ENCODE measurements at places on chromosomes 2 and 18. TPM values are rescaled to one million over a fixed set of nuclear protein-coding genes. Genes with fewer than 3 reads are reported as not detected.

DNA sequence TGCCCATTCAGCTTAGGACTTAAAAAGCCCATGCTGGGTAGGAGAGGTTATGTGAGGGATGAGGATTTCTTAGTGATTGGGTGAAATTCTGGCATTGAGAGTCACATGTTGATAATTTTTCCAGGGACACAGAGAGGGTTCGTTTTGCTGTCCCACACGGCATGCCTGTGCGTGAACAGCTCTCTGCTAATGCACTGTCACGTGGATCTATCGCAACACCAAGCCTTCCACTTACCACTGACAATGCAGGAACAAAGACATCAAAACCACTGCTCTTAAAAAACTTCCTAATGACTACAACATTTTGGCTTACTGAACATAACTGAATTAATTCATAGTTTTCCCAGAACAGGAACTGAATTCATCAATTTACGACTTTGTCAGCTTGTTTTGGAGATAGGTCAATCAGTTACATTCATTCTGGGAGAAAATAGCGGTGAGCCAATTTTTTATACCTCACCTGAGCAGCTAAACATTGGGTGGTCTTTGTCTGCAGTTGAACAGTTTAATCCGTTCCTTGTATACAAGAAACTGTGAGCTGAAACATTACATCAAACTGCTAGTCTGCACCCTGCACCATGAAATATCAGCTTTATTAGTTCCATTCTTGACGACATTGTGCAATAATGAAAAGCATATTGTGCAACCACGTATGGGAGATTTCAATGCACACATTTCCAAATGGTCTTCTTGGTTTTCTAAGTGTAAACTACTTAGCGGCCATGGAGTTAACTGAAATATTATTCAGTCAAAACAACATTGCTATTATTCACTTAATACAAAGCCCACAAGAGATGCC lies 127.1 kb downstream of the LPIN1 start:
- no peaks in the 10 kb centered on the region for H3K27me3 ChIP-seq
- H3K27ac ChIP-seq, result no peak overlapping the region
- DNase-seq, result peak; percentile 74
- peaks cover 18% of the 10 kb centered on the region for H3K4me1 ChIP-seq
- H3K36me3 ChIP-seq, result no peaks in the 10 kb centered on the region
- H3K4me3 ChIP-seq, result no peak overlapping the region

DNA sequence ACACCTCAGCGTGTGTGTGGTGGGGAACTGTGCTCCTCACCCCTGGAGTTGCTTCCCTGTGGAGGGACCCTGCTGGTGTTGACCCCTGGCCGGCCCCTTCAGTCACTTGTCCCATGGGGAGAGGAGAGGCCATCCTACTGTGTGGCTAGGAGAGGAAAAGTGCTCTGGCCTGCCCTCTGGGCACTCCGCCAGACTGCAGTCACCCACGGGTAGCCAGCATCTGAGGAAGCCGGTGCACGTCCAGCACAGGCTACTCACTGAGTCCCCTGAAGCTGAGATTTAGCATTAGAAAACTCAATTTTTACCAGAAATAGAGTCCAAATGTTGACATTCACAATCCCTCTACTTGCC lies 211.5 kb upstream of the RAB6C start:
- no peaks in the 10 kb centered on the region for H3K27me3 ChIP-seq
- DNase-seq, result no peak
- H3K27ac ChIP-seq, result no peak overlapping the region
- no peaks in the 10 kb centered on the region for H3K36me3 ChIP-seq
- no peaks in the 10 kb centered on the region for H3K4me1 ChIP-seq

GRCh38 chr2:26245810-26246209 lies 1.1 kb downstream of the HADHB start:
- H3K4me3 ChIP-seq, result peak overlapping the region; percentile 97
- peaks cover 12% of the 10 kb centered on the region for H3K4me1 ChIP-seq
- H3K36me3 ChIP-seq, result peaks cover 19% of the 10 kb centered on the region
- peak overlapping the region; percentile 99 for H3K27ac ChIP-seq
- peak; percentile 43 for DNase-seq

DNA sequence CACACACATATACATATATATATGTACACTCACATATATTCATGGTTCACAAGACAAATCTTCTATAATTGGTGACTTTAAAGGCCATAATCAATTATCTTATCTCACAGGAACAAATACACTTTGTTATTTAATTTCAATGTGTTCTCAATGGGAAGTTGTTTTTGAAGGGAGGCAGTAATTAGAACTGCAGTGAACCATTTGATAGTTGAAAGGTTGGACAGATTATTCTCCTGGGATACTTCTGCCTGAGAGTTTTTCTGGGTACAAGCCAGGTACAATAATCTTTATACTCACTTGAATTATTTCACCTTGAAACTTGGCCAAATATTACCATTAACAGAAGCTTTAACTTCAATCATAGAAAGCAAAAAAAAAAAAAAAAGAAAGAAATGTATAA lies 546.6 kb upstream of the LRRTM4 start:
- no peaks in the 10 kb centered on the region for H3K4me1 ChIP-seq
- H3K36me3 ChIP-seq, result no peaks in the 10 kb centered on the region
- no peak for DNase-seq
- H3K27me3 ChIP-seq, result no peaks in the 10 kb centered on the region
- no peak overlapping the region for H3K4me3 ChIP-seq

DNA sequence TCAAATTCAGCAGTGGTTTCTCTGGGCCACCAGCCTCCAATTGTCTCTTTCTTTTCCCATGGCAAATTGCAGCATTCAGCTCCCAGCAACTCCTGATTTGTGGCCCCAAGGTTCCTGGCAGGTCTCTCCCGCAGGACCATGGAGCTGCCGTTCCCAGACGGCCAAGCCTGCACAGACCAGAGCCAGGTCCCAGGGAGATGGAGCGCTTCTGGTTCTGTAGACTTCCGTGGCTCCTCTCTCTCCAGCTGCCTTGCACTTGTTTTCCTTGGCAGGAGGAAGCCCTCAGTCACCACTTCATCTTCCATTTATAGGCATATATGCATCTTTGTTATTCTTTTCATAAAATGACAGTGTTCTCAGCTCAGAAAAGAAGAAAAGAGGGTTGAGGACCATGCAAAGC lies 21.7 kb downstream of the TNP1 start:
- DNase-seq, result no peak
- no peak overlapping the region for H3K4me3 ChIP-seq
- H3K36me3 ChIP-seq, result no peaks in the 10 kb centered on the region
- H3K27me3 ChIP-seq, result peaks cover 46% of the 10 kb centered on the region
- H3K4me1 ChIP-seq, result no peaks in the 10 kb centered on the region

The DTNA gene
- total RNA-seq, result not detected

GRCh38 chr2:163364736-163365135 lies 371.1 kb downstream of the FIGN start:
- H3K36me3 ChIP-seq, result no peaks in the 10 kb centered on the region
- no peak overlapping the region for H3K27ac ChIP-seq
- no peaks in the 10 kb centered on the region for H3K4me1 ChIP-seq
- no peaks in the 10 kb centered on the region for H3K27me3 ChIP-seq

DNA sequence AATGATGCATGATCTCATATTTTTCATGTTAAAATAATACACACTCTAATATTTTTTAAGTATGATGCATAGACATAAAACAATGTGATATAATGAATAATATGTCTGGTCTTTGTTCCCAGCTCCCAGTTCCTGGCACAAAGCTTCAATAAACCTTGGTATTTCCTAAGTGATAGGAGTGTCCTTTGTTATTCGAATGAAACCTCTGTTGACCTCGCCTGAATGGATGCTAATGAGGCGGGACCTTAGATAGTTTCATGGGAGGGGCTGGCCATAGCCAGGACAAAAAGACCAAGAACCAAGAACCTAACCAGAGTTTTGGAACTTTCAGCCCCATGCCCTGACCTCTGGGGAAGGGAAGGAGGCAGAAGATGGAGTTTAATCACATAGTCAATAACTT lies 257.7 kb upstream of the COPS8 start:
- no peak overlapping the region for H3K4me3 ChIP-seq
- H3K36me3 ChIP-seq, result peaks cover 4% of the 10 kb centered on the region
- DNase-seq, result no peak
- H3K27me3 ChIP-seq, result no peaks in the 10 kb centered on the region

DNA sequence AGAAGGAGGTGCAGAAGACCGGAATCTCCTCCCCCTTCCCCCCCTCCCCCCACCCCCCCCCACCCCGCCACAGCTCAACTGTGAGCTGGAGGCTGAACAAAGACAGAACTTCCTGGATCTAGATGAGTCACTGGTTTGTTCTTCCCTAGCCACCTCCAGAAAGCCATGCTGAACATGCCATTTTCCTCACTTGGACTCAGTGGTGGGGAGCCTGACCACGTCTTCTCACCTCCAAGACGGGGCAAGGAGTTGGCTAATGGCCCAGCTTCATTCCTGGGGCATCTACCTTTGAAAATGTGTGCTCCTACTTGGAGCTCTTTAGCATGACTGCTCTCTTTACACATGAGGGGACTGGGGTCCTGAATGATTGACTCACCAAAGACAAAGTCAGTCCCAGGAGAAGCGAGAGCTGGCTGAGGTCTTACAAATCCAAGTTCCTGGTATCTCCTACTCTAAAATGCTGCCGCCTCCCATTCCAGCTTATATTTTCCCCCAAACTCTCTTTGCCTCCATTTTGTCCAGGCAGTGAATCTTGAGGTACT lies 22.6 kb upstream of the FZD5 start:
- H3K27me3 ChIP-seq, result no peaks in the 10 kb centered on the region
- peak overlapping the region; percentile 75 for H3K27ac ChIP-seq
- peaks cover 4% of the 10 kb centered on the region for H3K4me1 ChIP-seq
- peak; percentile 77 for DNase-seq
- no peak overlapping the region for H3K4me3 ChIP-seq
- H3K36me3 ChIP-seq, result no peaks in the 10 kb centered on the region

DNA sequence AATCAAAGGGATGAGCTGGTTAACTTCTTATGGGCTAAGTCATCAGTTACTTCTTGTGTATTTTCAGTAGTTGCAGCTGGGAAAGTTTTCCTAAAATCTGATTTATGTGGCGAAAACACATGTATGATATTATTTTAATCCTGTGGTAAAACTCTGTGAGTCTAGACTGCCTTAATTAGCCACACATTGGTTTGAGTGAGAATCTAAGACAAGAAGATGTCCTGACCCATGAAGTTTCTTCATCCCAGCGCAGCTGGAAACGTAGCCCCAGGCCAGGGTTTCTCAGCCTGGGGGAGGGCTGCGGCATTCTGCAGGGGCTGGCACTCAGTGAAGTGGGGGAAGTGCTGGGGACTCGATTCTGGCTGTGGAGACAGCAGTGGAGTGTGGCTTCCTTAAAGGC lies 44.7 kb upstream of the INHBB start:
- no peak overlapping the region for H3K4me3 ChIP-seq
- DNase-seq, result no peak
- no peaks in the 10 kb centered on the region for H3K4me1 ChIP-seq
- peaks cover 40% of the 10 kb centered on the region for H3K36me3 ChIP-seq
- no peaks in the 10 kb centered on the region for H3K27me3 ChIP-seq
- no peak overlapping the region for H3K27ac ChIP-seq

- H3K4me3 ChIP-seq, result no peak overlapping the region
- H3K4me1 ChIP-seq, result no peaks in the 10 kb centered on the region
- H3K27me3 ChIP-seq, result no peaks in the 10 kb centered on the region
- H3K36me3 ChIP-seq, result peaks cover 23% of the 10 kb centered on the region
- no peak for DNase-seq
Observed at GRCh38 chr2:165888171-165888570, 65.4 kb downstream of the TTC21B start.

GRCh38 chr2:143729296-143729814 lies 600.1 kb downstream of the ARHGAP15 start:
- no peaks in the 10 kb centered on the region for H3K36me3 ChIP-seq
- peak overlapping the region; percentile 95 for H3K27ac ChIP-seq
- H3K4me3 ChIP-seq, result no peak overlapping the region
- no peaks in the 10 kb centered on the region for H3K27me3 ChIP-seq
- H3K4me1 ChIP-seq, result peaks cover 31% of the 10 kb centered on the region

The MSTN gene
- total RNA-seq, result 0.09 TPM

The MTCL1 gene
- 11.6 TPM for total RNA-seq

- H3K4me3 ChIP-seq, result no peak overlapping the region
- no peak for DNase-seq
- no peaks in the 10 kb centered on the region for H3K36me3 ChIP-seq
- no peak overlapping the region for H3K27ac ChIP-seq
- H3K27me3 ChIP-seq, result no peaks in the 10 kb centered on the region
Observed at GRCh38 chr2:120957905-120958304, 222.2 kb downstream of the GLI2 start.

DNA sequence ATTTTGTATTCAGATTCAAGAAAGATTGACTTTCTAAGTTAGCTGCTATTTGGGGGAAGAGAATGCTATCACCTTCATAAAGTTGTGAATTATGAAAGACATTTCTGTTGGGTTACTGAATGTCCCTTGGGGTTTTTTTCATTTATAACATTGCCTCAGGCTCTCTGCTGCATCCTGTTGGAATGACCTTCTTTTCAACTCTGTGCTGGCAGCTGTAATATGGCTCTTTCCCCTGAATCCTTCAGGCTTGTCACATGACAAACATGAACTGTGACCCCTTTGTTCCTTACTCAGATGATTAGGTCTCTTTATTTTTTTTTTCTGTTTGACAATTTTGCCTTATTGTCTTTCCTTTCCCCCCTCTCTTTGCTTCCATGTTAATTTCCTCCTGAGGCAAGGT lies 159.8 kb downstream of the TAF4B start:
- H3K27ac ChIP-seq, result no peak overlapping the region
- peaks cover 8% of the 10 kb centered on the region for H3K36me3 ChIP-seq
- H3K4me1 ChIP-seq, result peaks cover 8% of the 10 kb centered on the region

GRCh38 chr2:58922245-58922644 lies 681.1 kb upstream of the FANCL start:
- H3K27me3 ChIP-seq, result no peaks in the 10 kb centered on the region
- peaks cover 24% of the 10 kb centered on the region for H3K4me1 ChIP-seq
- H3K36me3 ChIP-seq, result no peaks in the 10 kb centered on the region

DNA sequence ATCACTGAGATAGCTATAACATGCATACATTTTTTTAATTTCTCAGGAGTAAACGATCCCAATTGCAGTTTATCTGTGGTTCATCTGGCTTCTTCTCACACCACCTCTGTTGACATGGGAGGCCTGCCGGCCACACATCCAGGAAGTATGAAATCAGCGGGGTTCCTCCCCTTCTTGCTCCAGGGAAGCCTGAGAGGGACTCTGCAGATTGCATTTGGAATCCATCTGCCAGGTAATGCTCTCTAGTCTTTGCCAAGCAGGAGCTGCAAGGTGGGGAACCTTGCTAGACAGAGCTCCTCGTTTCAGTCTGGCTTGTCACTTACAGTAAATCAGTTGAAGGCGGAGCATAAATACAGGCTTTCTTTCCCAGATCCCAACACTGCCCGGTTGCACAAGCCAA lies 49.9 kb downstream of the SOX11 start:
- H3K36me3 ChIP-seq, result no peaks in the 10 kb centered on the region
- no peak overlapping the region for H3K27ac ChIP-seq
- no peaks in the 10 kb centered on the region for H3K4me1 ChIP-seq
- DNase-seq, result no peak
- H3K4me3 ChIP-seq, result no peak overlapping the region
- H3K27me3 ChIP-seq, result no peaks in the 10 kb centered on the region

- H3K4me3 ChIP-seq, result no peak overlapping the region
- peaks cover 22% of the 10 kb centered on the region for H3K27me3 ChIP-seq
- no peaks in the 10 kb centered on the region for H3K4me1 ChIP-seq
- no peak overlapping the region for H3K27ac ChIP-seq
- DNase-seq, result peak; percentile 39
Observed at GRCh38 chr2:240355001-240355891, 80.2 kb upstream of the GPC1 start.
